ENCODE measurements at places on chromosomes 11 and 22. TPM values are rescaled to one million over a fixed set of nuclear protein-coding genes. Genes with fewer than 3 reads are reported as not detected.

Gene NLRP14
- total RNA-seq = 0.39 TPM

DNA sequence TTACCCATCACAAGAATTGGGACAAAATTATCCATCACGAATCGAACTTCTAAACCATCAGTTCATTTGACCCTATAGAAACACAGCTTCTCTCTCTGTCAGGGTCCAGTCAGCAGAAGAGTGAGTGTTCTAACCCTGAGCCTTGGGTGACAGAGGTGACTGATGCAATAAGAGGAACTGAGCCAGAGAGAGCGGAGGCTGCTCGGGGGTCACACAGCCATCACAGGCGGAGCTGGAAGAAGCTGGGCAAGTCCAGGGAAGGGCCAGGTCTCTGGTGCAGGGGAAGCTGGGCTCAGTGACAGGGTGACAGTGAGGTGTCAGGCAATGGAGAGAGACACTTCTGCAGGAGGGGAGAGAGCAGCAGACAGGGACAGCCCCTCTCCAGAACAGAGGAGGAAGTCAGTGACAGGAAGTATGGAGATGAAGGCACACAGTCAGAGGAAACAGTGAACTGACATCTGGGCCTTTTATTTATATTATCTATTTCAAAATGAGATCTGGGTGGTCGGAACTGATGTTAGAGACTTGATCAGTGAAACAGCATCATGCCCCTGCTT, 184.0 kb upstream of the TBCEL start:
- no peaks in the 10 kb centered on the region for H3K36me3 ChIP-seq
- H3K4me1 ChIP-seq = peaks cover 18% of the 10 kb centered on the region
- H3K27ac ChIP-seq = no peak overlapping the region
- peaks cover 9% of the 10 kb centered on the region for H3K27me3 ChIP-seq
- no peak for DNase-seq

DNA sequence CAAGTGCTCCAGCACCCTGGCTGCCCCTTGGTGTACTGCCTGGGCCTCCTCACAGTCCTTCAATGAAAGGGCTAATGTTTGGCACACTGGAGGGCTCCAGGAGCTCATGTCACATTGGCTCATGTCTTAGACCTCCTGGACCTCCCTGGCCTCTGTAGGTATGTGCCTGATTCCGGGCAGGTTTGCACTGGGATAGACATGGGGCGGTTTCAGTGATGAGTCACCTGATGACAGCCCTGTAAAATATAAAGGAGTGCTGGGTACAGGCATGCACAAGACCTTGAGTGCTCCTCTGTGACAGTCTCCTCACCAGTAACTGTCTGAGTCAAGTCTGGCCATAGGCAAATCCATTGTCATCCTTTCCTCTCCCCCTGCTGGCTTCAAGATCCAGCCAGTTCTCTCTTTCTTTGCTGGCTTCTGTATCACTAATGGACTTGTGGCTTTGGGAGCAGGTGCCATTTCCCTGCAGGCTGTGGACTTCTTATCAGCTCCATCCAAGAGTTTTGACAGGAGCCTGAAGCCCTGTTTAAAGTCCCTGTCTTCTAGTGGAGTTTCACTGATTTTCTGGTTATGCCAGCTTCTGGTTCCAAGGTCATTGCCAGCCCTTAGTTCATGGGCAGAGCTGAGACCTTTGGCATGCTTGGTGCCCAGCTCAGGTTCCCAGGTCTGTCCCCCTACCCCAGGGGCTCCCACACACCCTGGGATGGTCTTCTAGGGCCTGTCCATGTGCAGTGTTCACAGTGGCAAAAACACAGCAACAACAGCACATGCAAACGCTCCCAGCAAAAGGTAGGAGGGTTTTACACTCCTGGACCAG, 22.7 kb upstream of the P2RY2 start:
- H3K36me3 ChIP-seq = no peaks in the 10 kb centered on the region

DNA sequence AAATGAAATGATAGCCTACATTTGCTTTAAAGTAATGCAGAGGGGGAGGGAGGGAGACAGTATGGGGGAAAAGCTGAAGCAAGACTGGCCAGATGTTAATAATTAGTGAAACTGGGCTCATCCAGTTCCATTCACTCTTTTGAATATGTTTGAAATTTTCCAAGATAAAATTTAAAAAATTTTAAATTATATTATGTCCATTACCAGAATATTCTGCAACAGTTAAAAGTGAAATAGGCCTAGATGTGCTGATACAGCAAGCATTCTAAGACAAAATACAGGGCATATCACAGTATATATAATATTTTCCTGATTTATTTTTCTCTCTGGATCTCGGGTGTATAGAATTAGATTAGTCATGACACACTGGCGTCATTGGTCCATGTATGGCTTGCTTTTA, 13.6 kb upstream of the ZNRF3 start:
- H3K27me3 ChIP-seq = peaks cover 9% of the 10 kb centered on the region
- no peak overlapping the region for H3K4me3 ChIP-seq
- DNase-seq = no peak
- H3K27ac ChIP-seq = no peak overlapping the region
- peaks cover 4% of the 10 kb centered on the region for H3K4me1 ChIP-seq
